ENCODE measurements at places on chromosomes 12 and 14.

GRCh38 chr14:95258754-95259593 is 60.7 kb downstream of the CLMN start:
- no peak for DNase-seq

DNA sequence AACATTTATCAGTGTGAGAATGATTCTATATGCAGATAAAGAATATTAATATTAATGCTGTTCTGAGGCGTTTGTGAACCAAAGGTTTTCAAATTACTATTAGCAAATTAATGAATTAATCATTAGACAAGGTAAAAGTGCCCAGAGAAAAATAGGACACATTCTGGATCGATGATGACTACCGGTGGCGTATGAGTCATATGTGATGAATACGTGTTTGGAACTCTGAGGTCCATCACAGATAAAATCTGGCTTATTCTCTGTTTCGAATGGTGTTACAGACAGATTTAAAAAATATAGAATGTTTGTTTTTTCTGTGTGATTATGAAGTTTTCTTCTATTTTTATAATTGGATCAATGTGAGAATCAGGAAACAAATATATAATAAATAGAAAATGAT is 79.2 kb upstream of the RTL1 start:
- no peak for DNase-seq

DNA sequence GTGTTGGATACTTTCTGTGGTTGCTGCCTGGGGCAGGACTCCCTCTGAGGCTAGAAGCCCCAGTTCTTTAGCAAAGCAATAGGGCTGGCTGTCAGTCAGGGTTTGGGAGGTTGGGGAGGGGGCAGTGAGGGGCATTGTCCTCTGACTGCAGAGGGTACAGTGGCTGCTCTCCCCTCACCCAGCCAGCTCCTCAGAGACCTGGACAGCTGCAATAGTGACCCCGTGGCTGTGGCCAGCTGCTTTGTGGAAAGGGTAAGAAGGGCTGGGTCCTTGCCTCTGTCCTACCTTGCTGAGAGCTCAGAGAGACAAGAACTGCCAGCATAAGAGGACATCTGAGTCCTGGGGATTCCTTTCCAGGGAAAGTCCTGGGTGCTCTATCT is 25.8 kb downstream of the PLEKHG3 start:
- no peak for DNase-seq

DNA sequence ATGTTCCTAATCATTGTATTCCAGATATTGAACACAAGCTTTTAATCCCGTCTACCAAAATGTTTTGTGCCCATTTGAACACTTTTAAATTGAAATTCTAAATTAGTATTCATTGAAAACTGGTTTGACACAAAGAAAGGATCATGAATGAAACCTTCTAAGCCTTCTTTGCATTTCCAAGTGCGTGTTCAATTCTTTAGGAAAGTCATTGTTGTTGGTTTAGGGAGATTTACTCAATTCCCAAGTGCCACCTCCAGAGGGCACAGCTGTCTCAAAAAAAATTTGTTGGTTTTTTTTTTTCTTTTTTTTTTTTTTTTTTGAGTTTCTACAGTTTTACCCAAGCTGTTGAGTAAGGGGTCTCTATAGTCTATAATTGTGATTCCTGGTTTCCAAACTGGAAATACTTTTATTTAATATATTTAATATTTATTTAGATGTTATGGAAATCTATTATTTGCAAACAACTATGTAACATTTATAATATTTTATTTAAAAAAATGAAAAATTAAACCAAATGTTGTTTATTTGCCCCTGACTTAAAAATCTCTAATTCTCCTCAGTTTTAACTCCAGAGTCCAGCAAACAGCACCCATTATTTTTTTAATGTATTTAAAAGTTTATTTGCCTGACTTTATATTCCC is 79.9 kb downstream of the NEDD1 start:
- DNase-seq: no peak

- no peak for DNase-seq
Observed at GRCh38 chr14:61516964-61517653, 178.2 kb upstream of the HIF1A start.

Data from stimulated activated CD8-positive, alpha-beta memory T cell treated with anti-CD3 and anti-CD28 coated beads, Interleukin-15, amount 100 ng/mL, for 1 hour (primary cell).